Neural crest cell (in vitro differentiated cells): ENCODE measurements at places on chromosomes 1 and 21.

DNA sequence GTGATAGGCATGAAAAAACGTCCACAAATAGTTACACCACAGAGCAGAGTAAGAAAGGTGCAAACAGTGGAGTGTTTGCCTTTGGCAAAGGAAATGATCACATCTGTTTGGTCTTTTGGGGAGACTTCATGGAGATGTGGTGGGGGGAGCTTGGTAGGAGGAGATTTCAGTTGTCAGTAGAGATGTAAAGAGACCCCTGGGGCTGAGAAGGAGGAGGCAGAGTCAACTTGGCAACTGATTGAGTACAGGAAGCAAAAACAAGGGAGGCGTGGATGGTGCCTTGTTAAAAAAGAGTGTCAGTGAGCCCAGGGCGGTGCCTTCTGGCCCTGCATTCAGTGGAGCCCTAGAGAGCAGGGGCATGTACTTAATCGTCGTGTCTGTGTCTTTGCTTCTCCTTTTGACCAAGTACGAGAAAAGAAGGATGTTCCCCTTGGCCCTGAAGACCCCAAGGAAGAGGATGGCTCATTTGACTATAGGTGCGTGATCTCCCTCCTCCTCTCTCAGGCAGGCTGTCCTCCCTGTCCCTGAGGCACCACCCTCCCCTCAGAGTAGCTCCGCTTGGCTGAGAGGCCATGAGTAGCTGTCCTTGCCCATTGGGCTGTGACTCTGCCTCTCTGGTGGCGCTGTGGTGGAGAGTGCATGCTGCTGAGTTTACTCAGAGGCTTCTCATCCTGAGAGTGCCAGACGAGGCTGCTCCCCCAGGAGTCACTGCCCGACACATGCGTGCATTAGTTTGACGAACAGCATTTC, 30.4 kb upstream of the CNTN2 start:
- H3K4me3 ChIP-seq: no peak overlapping the region
- no peak for DNase-seq
- peak overlapping the region; percentile 87 for H3K27ac ChIP-seq

GRCh38 chr1:228540161-228540917, 53.2 kb downstream of the RNF187 start:
- H3K4me3 ChIP-seq: no peak overlapping the region
- H3K27me3 ChIP-seq: peaks cover 26% of the 10 kb centered on the region
- no peak overlapping the region for H3K27ac ChIP-seq
- H3K36me3 ChIP-seq: no peaks in the 10 kb centered on the region

GRCh38 chr1:206963119-206963712, 7.0 kb downstream of the FCAMR start:
- H3K27me3 ChIP-seq: no peaks in the 10 kb centered on the region
- no peak overlapping the region for H3K27ac ChIP-seq
- H3K36me3 ChIP-seq: no peaks in the 10 kb centered on the region
- DNase-seq: no peak

DNA sequence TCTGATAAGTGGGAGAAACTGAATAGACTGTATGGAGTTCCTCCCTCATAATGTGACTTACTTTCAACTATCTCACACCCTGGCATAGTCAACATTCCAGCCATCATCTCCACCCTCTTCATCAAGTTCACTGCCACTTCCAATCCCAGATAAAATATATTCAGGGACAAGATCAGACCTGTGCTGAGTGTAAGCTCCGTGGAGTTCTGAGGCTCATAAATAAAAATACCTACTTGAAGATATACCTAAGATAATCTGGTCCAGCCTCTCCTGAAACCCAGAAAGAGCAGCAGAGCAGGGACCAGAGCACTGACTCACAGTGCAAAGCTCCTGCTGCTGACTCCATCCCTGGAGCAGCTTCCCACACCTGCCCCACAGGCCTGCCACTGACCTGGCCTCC, 1.7 kb upstream of the LCE7A start:
- H3K27ac ChIP-seq: no peak overlapping the region
- no peaks in the 10 kb centered on the region for H3K4me1 ChIP-seq
- no peak for DNase-seq
- H3K36me3 ChIP-seq: no peaks in the 10 kb centered on the region
- no peak overlapping the region for H3K4me3 ChIP-seq

GRCh38 chr1:183282101-183282855, 96.2 kb downstream of the LAMC2 start:
- DNase-seq: no peak
- H3K4me1 ChIP-seq: peaks cover 22% of the 10 kb centered on the region
- H3K36me3 ChIP-seq: no peaks in the 10 kb centered on the region
- no peak overlapping the region for H3K4me3 ChIP-seq
- no peak overlapping the region for H3K27ac ChIP-seq
- peaks cover 4% of the 10 kb centered on the region for H3K27me3 ChIP-seq
